Activated CD4-positive, alpha-beta T cell treated with anti-CD3 and anti-CD28 coated beads, Interleukin-2, amount 10 ng/mL, durations not matched to agents 24 days and 14 days (primary cell): ENCODE measurements at places on chromosomes 11 and 22.

DNA sequence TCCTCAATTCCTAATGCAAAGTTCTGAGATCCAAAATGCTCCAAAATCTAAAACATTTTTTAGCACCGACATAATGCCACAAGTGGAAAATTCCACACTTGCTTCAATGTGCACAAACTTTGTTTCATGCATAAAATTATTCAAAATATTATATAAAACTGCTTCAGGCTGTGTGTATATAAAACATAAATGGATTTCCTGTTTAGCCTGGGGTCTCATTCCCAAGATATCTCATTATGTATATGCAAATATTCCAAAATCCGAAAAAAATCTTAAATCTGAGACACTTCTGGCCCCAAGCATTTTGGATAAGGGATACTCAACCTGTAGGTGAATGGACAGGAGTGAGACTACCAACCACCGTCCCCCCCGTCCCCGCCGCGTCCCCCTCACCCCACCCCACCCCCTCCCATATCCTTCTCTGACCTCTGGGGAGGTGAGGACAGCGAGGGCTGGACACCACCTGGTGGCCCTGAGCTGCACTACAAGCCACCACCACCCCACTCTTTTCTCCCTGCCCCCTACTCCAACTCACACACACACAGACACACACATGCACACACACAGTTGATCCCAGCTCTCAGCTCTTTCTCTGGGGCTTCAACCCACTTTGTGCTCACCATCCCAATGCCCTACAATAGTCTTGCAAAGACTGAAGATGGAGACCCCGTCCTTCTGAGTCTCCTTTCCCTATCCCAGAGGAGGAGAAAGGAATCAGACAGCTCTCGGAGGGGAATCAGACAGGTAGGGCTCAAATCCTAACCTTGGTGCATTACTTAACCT lies 101.0 kb downstream of the PDE2A start:
- DNase-seq, result peak; percentile 74

DNA sequence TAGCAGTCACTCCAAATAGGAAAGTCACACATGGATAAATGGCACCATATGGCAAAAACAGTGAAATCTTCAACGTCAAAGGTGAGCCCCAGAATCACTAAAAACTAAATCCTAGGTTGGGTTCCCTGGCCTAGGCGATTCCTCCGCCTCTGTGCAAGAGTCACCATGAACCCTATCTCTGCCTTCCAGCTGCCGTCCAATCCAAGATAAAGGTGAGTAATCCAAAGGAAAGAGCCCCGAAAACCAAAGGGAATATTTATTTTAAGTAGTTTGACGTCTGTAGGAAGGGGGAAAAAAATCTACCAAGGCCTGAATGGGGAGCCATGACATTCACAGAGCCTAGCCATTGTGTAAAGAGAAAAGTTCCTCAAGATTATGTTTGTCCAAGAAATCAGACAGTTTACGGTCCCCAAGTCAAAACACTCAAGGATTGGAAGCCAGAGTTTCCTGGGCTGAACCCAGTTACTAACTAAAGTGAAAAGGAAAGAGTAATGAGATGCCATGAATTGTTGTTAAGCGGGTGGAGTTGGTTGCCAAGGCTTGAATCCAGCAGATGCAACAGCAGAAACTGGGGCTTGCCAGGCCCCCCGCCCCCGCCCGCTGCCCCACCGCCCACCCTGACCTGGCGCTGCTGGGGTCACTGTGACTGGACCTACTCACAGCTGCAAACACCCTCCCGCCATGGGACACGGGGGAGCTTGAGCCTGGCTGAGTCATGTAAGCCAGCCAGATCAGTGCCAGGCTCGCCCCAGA lies 39.7 kb upstream of the ETS1 start:
- DNase-seq, result no peak

DNA sequence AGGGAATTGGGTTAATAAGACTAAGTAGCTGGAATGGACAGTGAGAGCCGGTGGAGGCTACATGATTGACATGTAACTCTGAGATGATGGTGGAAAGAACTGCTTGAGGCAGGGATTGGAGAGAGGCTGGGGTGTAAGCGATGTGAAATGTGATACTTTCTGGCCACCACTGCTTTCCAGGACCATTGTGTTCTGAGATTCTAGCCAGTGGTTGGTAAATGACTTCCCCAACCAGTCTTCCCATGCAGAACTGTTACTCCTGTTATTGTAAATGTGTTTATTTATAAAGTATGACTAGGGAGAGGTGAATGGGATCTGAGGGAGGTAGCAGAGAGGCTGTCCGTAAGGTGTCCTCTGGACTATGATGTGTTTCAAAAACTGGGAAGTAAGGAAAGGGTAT lies 18.1 kb downstream of the EXT2 start:
- DNase-seq, result no peak

DNA sequence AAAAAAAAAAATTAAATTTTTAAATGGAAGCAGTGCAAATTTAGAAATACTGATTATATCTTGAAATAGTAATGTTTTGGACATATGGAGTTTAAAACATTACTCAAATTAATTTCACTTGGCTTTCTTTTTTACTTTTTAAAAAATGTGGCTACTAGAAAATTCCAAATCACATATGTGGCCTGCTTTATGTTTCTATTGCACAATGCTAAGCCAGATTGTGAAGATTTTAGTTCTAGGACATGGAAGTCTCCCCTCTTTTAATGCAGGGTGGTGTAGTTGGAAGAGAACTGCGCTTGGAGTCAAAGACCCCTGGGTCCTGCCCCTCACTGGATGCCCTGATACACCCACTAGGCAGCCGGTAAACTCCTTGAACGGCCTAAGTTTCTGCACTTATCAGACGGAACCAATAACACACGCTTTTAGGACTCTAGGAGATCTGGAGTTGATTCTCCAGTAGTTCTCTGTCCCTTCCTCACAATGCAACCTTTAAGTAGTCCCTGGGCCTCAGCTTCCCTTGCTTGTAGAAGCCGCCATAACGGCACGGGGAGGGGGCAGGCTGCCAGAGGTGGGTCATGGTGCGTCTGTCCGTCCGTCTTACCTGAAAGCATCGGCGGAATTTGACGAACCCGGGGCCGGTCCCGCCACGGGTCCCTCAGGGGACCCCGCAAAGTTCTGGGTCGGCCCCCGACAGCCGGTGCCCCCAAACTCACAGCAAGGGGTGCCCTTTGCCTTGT lies 505 bp downstream of the FAM227A start:
- DNase-seq, result no peak

DNA sequence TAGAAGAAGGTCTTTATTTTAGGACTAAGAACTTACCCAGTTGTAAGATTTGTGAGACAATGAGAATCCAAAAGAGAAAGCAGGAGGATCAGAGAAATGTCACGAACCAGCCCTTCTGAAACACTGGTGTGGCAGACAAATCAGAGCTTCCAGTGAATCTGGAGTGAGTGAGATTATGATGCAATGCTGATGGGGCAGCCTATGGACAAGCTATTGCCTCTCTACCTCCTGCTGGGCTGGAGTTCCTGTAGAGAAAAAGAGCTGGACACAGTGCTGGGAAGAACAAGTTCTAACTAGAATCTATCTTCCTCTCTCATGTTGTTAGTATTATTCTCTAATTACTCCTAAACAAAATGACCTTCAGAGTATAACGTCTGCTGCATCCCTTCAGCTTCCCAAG lies 12.0 kb upstream of the ANO3 start:
- DNase-seq, result no peak

DNA sequence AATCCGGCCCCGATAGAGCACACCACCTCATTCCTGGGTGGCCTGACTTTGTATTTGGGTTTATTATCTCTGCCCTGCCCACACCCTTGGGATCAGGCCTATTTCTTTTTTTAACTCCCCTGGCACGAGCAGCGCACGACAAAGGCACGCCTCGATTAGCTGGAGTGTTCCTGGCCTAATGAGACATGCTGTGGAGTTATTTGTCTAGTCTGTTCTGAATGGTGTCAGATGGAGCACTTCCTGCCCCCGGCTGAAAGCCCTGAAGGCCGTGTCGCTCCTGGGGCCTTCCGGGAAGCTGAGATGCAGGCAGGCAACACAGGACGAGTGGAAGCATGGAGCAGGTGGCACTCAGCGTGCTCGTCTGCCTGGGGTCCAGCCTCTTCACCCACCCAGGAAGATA lies 47.1 kb downstream of the LARGE1 start:
- DNase-seq, result no peak

DNA sequence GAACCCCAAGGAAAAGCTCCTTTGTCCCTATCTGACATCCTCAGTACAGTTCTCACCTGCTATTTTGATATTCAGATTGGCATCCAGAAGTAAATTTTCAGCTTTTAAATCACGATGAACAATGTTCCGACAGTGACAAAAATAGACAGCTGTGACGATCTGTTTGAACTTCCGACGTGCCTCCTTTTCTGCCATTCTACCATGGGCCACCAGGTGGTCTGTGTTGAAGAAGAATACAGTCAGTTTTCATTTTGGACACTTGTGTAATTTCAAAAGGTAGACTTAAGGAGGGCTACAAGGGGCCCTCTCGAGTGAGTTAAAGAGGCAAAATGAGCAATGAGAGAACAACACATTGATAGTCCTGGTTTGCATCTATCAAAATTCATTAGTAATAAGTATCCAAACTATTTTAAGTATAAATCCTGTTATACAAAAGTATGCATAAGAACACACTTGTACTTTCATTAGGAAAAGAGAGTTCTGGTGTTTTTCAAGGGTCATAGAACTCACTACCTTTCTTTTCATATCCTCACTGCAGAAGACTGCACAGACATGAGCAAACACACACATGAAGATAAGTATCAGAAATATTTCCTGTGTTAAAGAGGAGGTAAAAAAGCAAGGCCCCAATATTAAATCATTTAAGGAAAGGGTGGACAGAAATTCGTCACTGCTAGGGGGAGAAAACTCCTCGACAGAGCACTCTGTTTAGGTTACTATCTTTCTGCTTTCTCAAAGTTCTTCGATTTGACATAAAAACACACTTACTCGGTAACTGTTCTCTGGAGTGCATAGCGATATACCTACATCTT lies 89.9 kb upstream of the APOA1 start:
- peak; percentile 80 for DNase-seq

DNA sequence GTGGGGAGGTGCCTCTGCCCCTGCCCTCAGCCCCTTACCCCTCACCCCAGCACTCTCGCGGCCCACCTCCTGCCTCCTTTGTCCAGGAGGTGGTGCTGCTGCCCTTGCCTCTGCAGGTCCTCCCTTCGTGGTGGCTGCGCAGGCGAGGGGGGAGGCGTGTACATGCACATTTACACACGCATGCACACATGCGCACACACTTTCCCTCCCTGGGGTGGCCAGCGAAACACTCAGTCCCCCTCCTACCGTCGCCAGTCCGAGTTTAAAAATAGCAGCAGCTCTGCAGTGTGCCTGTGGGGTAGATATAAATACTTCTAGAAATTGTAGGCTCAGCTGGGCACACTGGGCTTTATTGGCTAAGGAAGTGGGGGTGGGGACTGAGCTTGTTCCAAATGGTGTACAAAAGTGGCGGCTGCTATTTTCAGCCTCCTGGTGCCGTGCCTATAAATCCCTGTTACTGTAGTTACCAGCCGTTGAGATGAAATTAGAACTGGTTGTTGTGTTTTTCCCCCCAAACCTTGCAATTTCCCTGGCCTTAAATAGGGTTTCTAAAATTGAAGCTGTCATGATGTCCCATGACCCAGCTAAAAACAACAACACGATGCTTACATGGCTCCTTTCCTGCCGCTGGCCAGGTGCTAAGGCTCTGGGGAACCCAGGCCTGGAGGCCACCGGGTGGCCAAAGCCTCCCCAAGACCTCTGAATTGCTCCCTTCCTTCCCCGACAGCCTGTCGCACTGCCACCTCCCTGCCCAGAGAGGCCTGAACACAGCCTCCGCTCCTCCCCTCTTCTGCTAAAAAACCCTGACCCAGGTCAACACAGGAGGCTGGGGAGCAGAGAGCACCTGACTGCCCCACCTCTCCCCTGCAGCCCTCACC lies 12.4 kb downstream of the PICK1 start:
- no peak for DNase-seq

GRCh38 chr11:115676206-115676605 lies 172.0 kb upstream of the CADM1 start:
- no peak for DNase-seq

GRCh38 chr22:43094085-43094484 lies 4.9 kb upstream of the TTLL1 start:
- no peak for DNase-seq

- no peak for DNase-seq
Observed at GRCh38 chr11:12099132-12099873, 11.1 kb upstream of the MICAL2 start.

DNA sequence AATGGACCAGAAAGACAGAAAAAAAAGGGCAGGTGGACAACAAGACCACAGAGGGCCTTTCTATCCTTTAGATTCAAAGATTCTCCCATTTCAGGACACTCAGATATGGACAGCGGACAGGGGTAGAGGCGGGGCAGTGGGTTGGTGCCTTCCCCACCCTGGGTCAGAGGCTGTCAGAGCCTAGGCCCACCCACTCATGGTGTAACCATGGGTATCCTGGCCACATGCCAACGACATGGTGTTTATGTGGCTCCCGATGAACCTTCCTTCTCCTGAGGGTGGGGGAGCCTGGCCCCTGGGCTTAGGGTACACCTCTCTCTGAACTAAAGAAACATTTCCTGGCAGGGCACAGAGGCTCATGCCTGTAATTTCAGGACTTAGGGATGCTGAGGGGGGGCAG lies 14.3 kb upstream of the P2RY2 start:
- no peak for DNase-seq

- DNase-seq, result no peak
Observed at GRCh38 chr22:37381489-37381888, 45.8 kb downstream of the ELFN2 start.

DNA sequence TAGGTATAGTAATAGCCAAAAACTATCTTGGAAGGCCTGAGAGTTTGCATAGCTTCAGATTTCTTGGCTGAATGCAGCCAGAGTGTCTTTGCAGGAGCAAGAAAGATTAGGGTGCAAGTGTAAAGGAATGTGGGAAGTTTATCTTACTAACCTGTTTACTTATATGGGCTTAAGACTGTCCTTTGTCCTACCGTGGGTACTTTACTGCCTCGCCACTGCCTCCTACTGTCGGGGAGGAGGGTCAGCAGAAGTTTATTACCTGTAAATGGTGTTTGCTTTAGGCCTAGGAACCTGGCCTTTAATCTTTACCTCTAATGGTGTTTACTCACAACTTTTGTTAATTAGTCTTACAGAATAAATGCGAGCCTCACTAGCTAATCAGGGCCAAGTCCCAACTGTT lies 633.8 kb downstream of the DLG2 start:
- no peak for DNase-seq

DNA sequence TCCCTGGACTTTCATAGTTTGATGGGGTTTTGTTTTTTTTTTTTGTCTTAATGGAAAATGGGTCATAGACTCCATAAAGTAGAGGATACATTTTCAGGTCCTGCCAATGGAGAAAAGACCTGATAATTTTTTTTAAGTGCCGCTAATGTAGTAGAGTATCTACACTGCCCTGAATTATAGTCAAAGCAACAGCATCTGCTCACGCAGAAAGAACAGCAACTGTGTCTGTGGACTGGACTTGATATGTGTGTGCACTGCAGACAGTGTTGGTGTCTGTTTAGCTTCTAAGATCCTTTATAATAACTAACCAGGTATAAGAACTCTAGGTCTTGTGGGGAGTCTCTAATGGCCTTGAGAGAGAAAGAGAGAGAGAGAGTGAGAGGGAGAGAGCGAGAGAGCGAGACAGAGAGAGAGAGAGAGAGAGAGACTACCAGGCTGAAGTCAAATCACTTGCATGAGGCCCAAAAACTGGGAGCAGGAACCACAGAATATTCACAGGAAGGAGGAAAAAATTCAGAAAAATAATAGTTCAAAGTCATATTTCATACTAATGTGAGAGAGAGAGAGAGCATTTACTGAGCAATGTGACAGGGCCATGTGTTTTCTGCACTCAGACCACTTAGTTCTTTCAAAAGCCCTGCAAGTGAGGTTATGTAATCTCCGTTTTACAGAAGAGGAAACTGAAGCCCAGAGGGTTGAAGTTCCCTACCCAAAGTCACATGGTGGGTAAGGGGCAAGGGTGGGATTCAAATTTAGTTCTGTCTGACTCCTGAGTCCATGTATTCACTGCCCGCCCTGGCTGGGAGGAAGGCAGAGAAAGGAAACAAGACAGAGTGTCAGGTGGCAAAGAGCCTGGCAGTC lies 8.6 kb upstream of the MIAT start:
- no peak for DNase-seq
